ENCODE measurements at places on chromosomes 4 and X.

GRCh38 chr4:42995343-42995944, 102.9 kb downstream of the GRXCR1 start:
- no peak overlapping the region for H3K4me3 ChIP-seq
- H3K27ac ChIP-seq = no peak overlapping the region
- no peak for ATAC-seq

DNA sequence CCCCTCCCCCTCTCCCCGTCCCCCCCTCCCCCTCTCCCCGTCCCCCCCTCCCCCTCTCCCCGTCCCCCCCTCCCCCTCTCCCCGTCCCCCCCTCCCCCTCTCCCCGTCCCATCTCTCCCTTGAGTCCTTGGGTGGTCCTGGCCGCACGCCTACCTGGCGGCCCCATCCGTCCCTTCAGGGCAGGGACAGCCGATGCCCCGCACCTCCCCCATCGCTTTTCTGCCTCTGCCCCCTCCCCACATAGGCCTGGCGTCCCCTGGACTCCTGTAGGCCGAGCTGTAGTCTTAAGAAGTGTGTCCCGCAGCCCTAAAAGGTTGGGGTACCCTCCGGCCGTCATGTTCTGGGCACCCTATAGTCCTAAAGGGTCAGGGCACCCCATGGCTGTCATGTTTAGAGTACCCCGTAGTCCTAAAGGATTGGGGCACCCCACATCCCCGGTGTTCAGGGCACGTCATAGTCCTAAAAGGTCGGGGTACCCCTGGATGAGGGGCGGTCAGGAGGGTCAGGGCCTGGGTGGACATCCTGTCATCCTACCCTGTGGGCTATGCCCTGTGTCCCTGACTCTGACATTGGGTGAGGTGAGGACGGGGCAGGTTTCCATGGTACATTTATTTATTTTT, 10.8 kb upstream of the GTPBP6 start:
- H3K4me3 ChIP-seq = no peak overlapping the region
- ATAC-seq = no peak
- no peaks in the 10 kb centered on the region for H3K36me3 ChIP-seq

- H3K36me3 ChIP-seq = no peaks in the 10 kb centered on the region
- no peak for ATAC-seq
- H3K27ac ChIP-seq = no peak overlapping the region
- no peaks in the 10 kb centered on the region for H3K4me1 ChIP-seq
- no peak overlapping the region for H3K4me3 ChIP-seq
Measured at GRCh38 chr4:69830560-69831269, 29.2 kb downstream of the SULT1E1 start.

GRCh38 chrX:145923376-145923775, 105.7 kb downstream of the SLITRK2 start:
- no peak for ATAC-seq
- no peaks in the 10 kb centered on the region for H3K4me1 ChIP-seq
- H3K27ac ChIP-seq = no peak overlapping the region
- H3K36me3 ChIP-seq = no peaks in the 10 kb centered on the region
- no peak overlapping the region for H3K4me3 ChIP-seq
- no peaks in the 10 kb centered on the region for H3K27me3 ChIP-seq

- no peak within 1 kb of the TSS for H3K27ac ChIP-seq
- no peaks in the 10 kb centered on the region for H3K27me3 ChIP-seq
- ATAC-seq = no peak
- H3K4me1 ChIP-seq = no peaks in the 10 kb centered on the region
- no peaks in the 10 kb centered on the region for H3K36me3 ChIP-seq
- H3K4me3 ChIP-seq = peak within 1 kb of the TSS; percentile 43
Measured at GRCh38 chrX:135421932-135422809, at the start of gene SMIM10L2A. Gene SMIM10L2A, plus strand, starts transcription at chrX:135421944. Its CDS starts 188 bp downstream, at chrX:135422132.

DNA sequence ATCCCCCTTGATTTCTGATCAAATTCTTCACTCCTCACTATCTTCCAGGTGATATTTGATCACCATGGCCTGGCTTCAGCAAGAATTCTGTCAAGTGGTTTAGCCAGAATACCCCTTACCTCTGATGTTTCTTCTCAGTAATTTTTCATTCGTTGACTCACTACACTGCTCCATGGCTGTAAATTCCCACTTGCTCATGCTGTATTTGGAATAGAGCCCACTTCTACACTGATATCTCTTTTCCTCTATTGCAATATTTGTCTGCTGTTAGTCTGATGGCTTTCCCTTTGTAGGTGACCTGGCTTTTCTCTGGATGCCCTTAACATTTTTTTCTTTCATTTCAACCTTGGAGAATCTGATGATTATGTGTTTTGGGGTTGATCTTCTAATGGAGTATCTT, 73.9 kb upstream of the DIPK2B start:
- H3K27me3 ChIP-seq = no peaks in the 10 kb centered on the region
- H3K4me3 ChIP-seq = no peak overlapping the region
- H3K4me1 ChIP-seq = no peaks in the 10 kb centered on the region
- no peaks in the 10 kb centered on the region for H3K36me3 ChIP-seq
- H3K27ac ChIP-seq = no peak overlapping the region

DNA sequence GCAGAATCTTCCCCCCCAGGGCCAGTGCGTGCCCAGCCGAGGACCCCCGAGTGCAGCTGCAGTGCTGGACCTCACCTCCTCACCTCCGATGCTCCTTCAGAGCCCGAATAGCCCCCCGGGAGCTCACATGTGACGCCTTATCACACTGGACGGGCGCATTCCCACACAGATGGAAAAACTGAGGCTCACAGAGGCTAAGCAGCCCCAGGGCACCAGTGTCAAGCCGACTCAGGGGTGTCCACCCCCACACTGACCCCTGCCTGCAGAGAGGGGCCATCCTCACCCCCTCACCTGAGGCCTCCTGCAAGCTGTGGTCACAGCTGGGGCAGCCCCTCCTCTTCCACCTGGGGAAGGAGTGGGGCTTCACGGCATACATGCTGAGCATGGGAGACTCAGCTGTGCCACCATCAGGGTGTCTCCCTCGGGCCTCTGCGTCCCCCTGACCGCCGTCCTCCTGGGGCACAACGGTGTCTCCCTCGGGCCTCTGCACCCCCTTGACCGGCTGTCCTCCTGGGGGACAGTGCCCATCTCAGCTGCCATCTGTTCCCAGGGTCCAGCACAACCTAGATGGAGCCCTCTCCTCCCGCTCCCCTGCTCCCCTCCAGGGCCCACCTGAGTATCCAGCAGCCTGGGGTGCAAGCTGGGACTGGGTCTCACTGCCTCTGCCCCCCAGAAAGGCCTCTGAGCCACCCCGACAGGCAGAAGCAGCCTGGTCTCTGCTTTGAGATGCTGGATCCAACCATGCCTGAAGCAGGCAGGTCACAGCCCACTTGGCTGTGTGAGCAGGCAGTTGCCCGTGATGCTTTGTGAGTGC, 85.3 kb upstream of the NKX1-1 start:
- H3K4me3 ChIP-seq = no peak overlapping the region
- H3K36me3 ChIP-seq = no peaks in the 10 kb centered on the region
- no peak for ATAC-seq

- no peaks in the 10 kb centered on the region for H3K36me3 ChIP-seq
- ATAC-seq = no peak
- no peak overlapping the region for H3K4me3 ChIP-seq
- H3K27me3 ChIP-seq = no peaks in the 10 kb centered on the region
- H3K27ac ChIP-seq = no peak overlapping the region
Measured at GRCh38 chr4:104462641-104463040, 32.1 kb downstream of the CXXC4 start.

DNA sequence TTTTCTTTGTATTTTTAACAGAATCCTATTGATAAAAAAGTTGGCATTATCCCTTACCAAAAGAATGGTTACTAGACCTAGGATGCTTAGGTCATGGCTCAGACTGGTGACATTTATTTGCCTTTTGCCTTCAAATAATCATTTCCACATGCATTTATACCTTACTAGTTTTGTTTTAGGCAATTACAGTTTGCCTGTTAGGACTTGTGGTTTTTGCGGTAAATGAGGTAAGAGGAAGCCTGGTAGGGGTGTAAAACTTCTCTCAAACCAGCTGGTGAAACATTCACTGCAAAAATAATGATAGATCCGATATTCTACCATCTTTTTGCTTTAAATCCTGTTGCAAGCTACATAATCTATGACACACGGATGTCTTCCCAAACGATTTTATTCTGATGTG, 12.1 kb downstream of the LAMP2 start:
- H3K27ac ChIP-seq = no peak overlapping the region
- no peak overlapping the region for H3K4me3 ChIP-seq
- H3K27me3 ChIP-seq = no peaks in the 10 kb centered on the region
- ATAC-seq = no peak
- peaks cover 26% of the 10 kb centered on the region for H3K4me1 ChIP-seq
- peaks cover 18% of the 10 kb centered on the region for H3K36me3 ChIP-seq

GRCh38 chrX:57607295-57608187, 15.7 kb downstream of the ZXDB start:
- no peak overlapping the region for H3K27ac ChIP-seq
- ATAC-seq = no peak
- no peaks in the 10 kb centered on the region for H3K27me3 ChIP-seq
- H3K4me1 ChIP-seq = no peaks in the 10 kb centered on the region
- no peaks in the 10 kb centered on the region for H3K36me3 ChIP-seq
- H3K4me3 ChIP-seq = no peak overlapping the region

DNA sequence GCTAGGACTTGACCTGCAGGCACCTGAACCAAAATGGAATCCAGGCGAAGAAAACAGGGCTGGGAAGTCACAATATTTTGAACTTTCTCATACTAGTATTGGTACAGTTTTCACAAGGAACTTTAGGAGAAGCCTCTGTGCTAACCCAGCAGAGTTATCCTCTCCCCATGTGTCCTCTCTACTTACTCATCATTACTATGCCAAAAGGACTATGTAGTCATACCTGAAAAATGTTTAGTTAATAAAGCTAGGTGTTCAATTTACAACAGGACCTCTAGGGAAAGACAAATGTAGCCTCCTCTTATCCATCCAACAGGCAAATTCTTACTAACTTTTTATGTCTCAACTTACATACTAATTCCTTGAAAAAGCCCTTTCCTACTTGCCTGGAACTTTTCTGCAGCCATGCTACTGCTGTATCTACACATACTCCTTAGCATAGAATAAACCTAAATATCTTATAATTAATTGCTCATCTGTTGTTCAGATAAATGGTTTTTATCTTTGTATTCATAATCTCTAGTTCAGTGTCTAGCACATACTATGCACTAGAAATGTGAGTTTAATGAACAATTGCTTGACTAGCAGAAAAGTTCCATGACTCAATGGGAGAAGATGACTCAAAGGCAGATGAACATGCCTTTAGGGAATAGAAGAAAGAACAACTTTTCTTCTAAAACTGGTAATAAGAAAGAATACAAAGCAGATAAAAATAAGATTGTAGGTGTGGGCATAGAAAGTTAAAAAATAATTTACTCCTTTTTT, 215.5 kb upstream of the VEGFC start:
- no peaks in the 10 kb centered on the region for H3K4me1 ChIP-seq
- no peaks in the 10 kb centered on the region for H3K27me3 ChIP-seq
- H3K4me3 ChIP-seq = no peak overlapping the region
- no peak overlapping the region for H3K27ac ChIP-seq
